ENCODE measurements at places on chromosomes 7 and 10. TPM values are rescaled to one million over a fixed set of nuclear protein-coding genes. Genes with fewer than 3 reads are reported as not detected.

DNA sequence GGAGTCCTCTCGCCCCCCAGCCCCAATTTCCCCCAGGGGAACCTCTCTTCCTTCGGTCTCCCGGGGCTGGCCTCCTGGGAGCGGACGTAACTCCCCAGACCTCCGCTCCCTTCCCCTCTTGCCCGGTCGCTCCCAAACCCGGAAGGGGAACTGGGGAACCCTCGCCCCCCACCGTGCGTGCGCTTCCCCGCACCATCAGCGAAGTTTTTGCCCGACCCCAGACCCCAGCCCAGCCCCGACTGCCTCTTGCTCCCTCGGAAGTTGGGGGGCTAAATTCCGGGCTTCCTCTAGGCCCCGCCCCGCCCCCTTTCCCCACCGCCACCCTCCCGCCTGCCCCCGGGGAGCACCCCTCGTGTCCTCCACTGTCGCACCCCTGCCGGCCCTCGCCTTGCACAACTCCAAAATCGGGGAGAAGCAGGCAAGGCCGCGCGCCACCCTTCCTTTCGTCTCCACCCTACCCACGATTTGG lies 436 bp downstream of the GNB2 start:
- H3K27me3 ChIP-seq, result peaks cover 16% of the 10 kb centered on the region
- DNase-seq, result no peak
- peaks cover 7% of the 10 kb centered on the region for H3K36me3 ChIP-seq
- H3K4me1 ChIP-seq, result peaks cover 11% of the 10 kb centered on the region
- peak overlapping the region; percentile 95 for H3K4me3 ChIP-seq

The HOGA1 gene
- 0.28 TPM for total RNA-seq

- no peak overlapping the region for H3K27ac ChIP-seq
- peaks cover 23% of the 10 kb centered on the region for H3K36me3 ChIP-seq
- peak; percentile 46 for DNase-seq
- H3K27me3 ChIP-seq, result no peaks in the 10 kb centered on the region
- no peak overlapping the region for H3K4me3 ChIP-seq
- H3K4me1 ChIP-seq, result peaks cover 45% of the 10 kb centered on the region
Observed at GRCh38 chr10:73480158-73480557, 15.7 kb downstream of the PPP3CB start.

- no peaks in the 10 kb centered on the region for H3K36me3 ChIP-seq
- H3K4me1 ChIP-seq, result no peaks in the 10 kb centered on the region
- DNase-seq, result no peak
- H3K27ac ChIP-seq, result no peak overlapping the region
- no peak overlapping the region for H3K4me3 ChIP-seq
Observed at GRCh38 chr10:86730227-86730626, 26.2 kb upstream of the BMPR1A start.

The ANKRD1 gene
- 16.1 TPM for total RNA-seq

DNA sequence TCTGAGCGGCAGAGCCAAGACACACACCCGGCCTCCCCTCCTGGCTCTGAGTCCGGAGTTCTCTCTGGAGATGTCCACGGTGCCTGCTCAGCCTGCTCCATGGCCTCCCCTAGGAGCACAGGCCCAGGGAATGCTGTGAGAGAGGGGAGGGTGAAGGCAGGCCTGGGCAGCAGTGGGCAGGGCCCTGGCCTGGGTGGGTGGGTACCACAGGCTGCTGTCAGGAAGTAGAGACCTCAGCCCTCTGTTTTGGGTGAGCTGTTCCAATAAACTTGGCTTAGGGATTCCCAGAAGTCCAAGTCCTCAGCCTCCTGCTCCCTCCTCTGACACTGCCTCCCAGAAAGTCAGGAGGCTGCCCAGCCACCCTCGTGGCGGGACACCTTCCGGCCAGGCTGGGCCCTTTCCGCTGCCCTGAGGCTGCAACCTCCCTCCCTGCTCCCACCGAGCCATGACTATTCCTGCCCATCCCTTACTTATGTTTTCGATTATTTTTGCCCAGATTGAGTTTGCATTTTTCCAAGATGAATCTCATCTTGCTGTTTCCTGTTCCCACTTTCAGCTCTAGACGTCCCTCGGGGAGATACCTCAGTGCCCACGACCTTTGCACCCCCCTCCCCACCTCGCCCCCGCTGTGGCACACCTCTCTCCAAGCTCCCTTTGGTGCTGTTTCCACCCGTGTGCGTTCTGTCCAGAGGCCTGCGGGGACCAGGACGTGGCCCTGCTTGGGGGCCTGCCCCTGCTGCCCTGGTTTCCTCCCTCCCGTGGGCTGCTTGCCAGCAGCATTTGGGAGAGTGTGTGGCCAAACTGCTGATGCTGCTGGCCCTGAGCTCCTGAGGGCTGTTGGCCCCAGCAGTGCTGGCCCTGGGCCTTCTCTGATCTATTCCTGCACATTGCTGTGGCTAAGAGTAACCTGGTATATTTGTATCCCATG lies 5.8 kb upstream of the POLM start:
- peaks cover 3% of the 10 kb centered on the region for H3K27me3 ChIP-seq
- peaks cover 71% of the 10 kb centered on the region for H3K4me1 ChIP-seq
- H3K36me3 ChIP-seq, result no peaks in the 10 kb centered on the region

The PMS2 gene
- total RNA-seq, result 12.4 TPM

The C10orf67 gene
- total RNA-seq, result 0.41 TPM

DNA sequence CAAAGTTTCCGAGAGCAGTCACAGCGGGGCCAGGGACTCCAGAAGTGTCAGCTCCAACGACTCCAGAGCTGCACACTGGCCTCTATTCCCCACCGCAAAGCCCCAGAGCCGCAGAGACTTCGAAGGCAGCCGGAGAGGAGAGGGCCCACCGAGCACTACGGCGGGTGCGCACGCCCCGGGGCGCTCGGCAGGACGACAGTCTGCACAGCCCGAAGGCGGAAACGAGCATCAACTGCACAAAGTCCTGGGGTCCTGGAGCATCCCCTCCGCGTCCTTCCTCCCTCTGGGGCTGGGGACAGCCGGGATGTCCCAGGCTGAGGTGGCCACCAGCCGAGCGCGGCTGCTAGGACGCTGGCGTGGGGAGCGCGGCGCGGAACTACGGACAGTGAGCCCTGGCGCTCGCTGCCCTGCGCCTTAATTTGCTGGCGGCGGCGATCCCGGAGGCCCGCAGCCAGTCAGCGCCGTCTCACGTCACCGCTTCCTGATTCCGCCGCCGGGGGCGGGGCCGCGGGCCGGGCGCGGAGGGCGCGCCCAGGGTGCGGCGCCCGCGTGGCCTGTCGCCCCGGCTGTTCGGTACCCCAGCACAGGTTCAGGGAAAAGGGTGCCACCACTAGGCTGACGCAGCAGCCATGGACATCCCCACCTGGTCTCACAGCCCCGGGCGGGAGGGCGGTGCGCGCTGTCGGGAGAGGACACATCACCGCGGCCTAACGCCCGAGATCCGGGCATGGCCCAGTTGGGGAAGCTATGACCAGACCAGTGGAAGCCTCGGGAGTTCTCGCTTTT lies at the start of gene TBX20:
TBX20 (minus strand) TSS at position 391 of the 786 bp plus-strand sequence. CDS start 480 bp downstream, outside the sequence.
- no peak within 1 kb of the TSS for H3K4me3 ChIP-seq
- no peaks in the 10 kb centered on the region for H3K36me3 ChIP-seq
- H3K4me1 ChIP-seq, result no peaks in the 10 kb centered on the region
- no peak within 1 kb of the TSS for H3K27ac ChIP-seq
- peaks cover 51% of the 10 kb centered on the region for H3K27me3 ChIP-seq

The LIPK gene
- total RNA-seq, result not detected

DNA sequence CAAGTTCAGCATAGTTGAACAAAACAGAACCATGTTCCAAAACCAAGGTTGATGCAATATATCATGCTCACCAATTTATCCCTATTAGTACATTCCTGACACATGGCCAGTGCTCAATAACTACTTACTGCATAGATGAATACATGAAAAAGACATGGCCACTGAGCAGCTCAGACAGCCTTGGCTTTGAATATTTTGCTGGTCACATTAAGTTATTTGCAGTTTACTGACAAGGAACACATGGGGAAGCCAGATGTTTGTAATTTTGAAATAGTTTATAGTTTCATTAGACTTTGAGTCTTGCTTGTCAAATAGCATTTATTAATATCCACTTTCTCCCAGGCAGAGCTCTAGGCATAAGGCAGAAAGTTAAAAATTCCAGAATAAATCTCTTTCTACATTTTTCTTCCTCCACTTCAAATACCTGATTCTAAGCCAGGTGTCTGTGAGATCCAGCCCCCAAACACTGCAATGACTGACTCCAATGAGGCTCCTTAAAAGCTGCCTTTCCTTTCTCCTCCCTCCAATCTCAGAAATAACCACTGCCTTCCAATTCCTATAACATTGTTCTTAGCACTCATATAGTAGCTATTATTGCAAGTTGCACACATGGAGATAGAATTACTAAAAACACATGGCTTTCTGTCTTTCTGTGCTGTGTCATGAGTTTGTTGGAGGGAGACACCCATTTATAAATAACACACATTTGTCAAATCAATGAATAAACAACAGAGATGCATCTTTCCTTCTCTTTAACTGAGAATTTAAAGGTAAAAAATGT lies 91.3 kb downstream of the PCGF5 start:
- H3K4me1 ChIP-seq, result peaks cover 24% of the 10 kb centered on the region
- H3K36me3 ChIP-seq, result no peaks in the 10 kb centered on the region
- H3K27me3 ChIP-seq, result peaks cover 9% of the 10 kb centered on the region

GRCh38 chr7:50751146-50751545 lies 31.6 kb downstream of the GRB10 start:
- no peak for DNase-seq
- H3K36me3 ChIP-seq, result peaks cover 4% of the 10 kb centered on the region
- H3K27me3 ChIP-seq, result no peaks in the 10 kb centered on the region
- H3K27ac ChIP-seq, result no peak overlapping the region
- H3K4me1 ChIP-seq, result peaks cover 10% of the 10 kb centered on the region

- peaks cover 37% of the 10 kb centered on the region for H3K4me1 ChIP-seq
- H3K36me3 ChIP-seq, result no peaks in the 10 kb centered on the region
- peaks cover 3% of the 10 kb centered on the region for H3K27me3 ChIP-seq
- DNase-seq, result peak; percentile 65
Observed at GRCh38 chr10:49161411-49161997, 26.7 kb downstream of the TMEM273 start.

- peaks cover 5% of the 10 kb centered on the region for H3K27me3 ChIP-seq
- H3K36me3 ChIP-seq, result no peaks in the 10 kb centered on the region
- peak; percentile 36 for DNase-seq
- no peak overlapping the region for H3K4me3 ChIP-seq
- H3K27ac ChIP-seq, result no peak overlapping the region
Observed at GRCh38 chr7:142482891-142483658, 225.2 kb upstream of the PRSS58 start.

Data from HFFc6 (cell line).